ENCODE measurements at places on chromosomes 4 and X. TPM values are rescaled to one million over a fixed set of nuclear protein-coding genes. Genes with fewer than 3 reads are reported as not detected.

The CPE gene
- 4.6 TPM for total RNA-seq

The OPRPN gene
- total RNA-seq, result not detected

The IL15 gene
- 0.37 TPM for total RNA-seq

The DCHS2 gene
- total RNA-seq, result not detected

The MGAT4D gene
- total RNA-seq, result not detected

The MTTP gene
- 0.77 TPM for total RNA-seq

The PAGE2B gene
- total RNA-seq, result not detected

The PRR32 gene
- not detected for total RNA-seq

The HERC5 gene
- total RNA-seq, result 6.8 TPM

The NEUROG2 gene
- total RNA-seq, result not detected

The TMPRSS11D gene
- total RNA-seq, result not detected

The GPR78 gene
- 0.79 TPM for total RNA-seq

The ZFP42 gene
- total RNA-seq, result 1.2 TPM

The INPP4B gene
- 14.9 TPM for total RNA-seq

The SERPINA7 gene
- total RNA-seq, result not detected

The MXRA5 gene
- not detected for total RNA-seq

The UCP1 gene
- total RNA-seq, result 0.51 TPM

The PAGE1 gene
- total RNA-seq, result not detected

The UGT2B10 gene
- 0.37 TPM for total RNA-seq

The CT45A3 gene
- not detected for total RNA-seq

The GABRG1 gene
- total RNA-seq, result not detected

The FAT4 gene
- 0.05 TPM for total RNA-seq

The CLGN gene
- 5.5 TPM for total RNA-seq

The PFKFB1 gene
- 0.21 TPM for total RNA-seq

The APBB2 gene
- total RNA-seq, result 80.7 TPM

The MAGEC1 gene
- not detected for total RNA-seq

The HTRA3 gene
- 0.66 TPM for total RNA-seq

The RASSF6 gene
- total RNA-seq, result 2.4 TPM

The TAB3 gene
- total RNA-seq, result 14.8 TPM

The RHOXF2 gene
- total RNA-seq, result not detected

The SMIM10L2A gene
- total RNA-seq, result 2.1 TPM

The EXOC1L gene
- total RNA-seq, result not detected

The CDKL5 gene
- 23.7 TPM for total RNA-seq

Measured in Caco-2 (cell line).